ENCODE measurements at places on chromosomes 12 and 14.

GRCh38 chr12:124009781-124010180 is 36.8 kb downstream of the ZNF664 start:
- no peak for DNase-seq

DNA sequence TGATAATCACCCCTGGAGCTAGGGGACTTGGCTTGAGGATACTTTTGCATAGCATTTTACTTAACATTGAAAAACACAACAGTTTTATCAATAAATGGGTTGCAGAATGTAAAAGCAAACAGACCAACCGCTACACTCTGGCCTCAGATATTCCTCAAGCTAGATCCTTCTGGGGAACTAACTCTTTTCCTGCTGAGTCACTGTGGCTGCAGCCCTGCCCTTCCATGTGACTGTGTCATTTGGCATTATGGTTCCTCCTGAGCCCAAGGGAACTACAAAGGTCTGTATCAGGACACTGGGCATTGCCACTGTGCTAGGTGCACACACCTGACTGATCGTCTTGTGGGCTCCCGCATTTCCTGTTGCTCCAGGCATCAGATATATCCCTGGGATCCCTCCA is 56.6 kb downstream of the TTC9 start:
- DNase-seq, result no peak

DNA sequence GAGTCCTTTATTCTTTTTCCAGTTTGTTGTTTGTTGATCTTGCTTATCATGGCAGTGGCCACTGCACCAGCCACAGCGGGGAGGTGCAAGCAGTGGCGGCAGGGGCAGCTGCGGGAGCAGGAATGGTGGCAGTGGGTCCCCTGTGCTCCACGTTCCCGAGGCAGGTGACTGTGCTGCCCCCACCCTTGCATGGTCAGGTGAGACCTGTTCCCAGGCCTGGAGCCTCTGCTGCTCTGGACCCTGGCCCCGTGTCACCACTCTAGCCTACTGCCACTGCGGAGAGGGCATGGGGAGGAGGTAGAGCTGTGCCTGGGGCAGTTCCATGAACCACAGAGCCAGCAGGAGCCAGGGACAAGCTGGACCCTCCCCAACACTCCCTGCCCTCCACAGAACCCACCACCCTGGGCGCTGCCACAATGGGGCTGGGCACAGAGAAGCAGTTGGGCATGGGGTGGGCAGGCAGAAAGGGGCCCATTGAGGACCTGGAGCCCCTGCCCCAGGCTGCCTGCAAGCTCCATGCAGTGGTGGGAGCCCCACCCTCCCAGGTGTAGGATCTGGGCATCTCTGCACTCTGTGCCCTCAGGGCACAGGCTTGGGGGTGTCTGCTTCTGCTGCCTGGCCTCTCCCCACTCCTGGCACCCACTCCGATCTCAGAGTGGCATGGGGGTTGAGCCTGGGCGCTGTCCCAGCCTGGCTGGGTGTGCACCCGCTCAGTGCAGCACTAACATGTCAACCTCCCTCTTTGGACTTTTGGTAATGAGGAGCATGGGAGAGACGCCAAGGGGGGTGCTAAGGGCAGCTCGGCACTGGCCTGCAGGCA is 23.1 kb upstream of the WDR20 start:
- DNase-seq, result no peak

GRCh38 chr14:90455100-90455571 is 58.3 kb downstream of the CALM1 start:
- no peak for DNase-seq

DNA sequence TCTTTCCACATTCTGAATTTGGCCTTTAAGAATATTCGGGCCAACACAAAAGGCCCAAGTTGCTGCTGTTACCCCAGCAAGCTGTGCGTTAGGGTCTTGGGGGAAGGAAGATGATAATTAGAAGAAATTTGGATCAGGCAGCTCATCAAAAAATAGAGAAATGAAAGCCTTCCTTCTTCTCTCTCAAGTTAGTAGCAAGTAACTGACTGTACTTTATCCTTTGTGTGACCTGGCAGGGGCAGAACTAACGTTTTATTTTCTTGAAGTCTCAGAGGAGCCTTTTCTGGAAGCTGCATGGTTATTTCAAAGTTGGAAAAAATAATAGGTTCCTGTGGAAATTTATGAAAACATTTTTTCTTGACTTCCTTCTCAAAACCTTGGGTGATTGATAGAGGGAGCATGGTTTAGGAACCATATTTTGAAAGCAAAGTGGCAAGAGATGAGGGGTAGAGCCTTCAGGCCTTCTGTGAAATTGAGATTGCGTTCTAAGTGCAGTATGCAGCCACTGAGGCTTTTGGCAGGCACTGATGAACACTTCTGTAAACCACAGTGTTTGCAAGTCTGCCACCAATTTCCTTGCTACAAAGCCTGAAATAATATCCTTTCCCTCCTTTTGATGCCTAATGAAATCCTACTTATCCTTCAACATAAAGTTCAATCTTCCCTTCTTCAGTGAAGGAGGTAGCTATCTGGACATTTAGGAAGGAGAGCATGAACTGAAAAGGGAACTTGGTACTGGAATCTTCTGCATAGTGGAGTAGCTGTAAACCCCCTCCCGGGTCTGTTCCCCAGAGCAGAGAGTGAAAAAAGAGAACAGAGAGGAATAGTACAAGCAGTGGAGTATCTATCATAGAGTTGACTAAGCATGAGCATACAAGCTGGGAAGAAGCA is 123.2 kb downstream of the FGD4 start:
- no peak for DNase-seq

DNA sequence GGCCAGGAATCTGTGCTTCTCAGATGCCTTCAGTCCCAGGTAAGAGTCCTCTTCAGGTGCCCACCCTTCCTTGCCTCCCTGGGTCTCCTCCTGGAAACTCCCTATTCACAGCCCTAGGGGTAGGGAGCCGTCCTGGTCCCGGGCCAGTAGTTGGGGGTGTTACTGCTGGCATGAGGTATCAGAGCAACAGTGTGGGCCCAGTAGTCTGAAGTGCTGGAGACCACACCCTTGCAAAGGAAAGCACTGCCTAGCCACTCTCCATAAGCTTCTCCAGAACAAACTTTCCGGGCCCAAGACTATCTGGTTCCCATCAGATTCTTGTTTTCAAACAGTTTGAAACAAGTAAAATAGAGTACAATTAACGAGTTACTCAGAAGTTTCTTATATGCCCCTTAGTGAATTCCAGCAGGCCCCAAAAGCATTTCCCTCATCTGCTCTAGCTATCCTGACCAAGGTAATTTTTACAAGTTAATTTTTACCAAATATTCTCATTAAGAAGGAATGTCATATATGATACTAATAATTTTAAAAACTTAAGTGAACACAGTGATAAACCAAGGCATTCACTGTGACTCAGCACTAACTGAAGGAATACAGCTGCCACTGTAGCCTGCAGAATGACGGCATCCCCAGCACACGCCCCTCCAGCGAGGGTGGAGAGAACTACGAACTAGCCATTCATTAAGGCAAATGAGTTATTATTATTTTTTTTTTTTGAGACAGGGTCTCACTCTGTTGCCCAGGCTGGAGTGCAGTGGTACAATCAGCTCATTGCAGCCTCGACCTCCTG is 49.4 kb downstream of the MOK start:
- DNase-seq, result no peak

DNA sequence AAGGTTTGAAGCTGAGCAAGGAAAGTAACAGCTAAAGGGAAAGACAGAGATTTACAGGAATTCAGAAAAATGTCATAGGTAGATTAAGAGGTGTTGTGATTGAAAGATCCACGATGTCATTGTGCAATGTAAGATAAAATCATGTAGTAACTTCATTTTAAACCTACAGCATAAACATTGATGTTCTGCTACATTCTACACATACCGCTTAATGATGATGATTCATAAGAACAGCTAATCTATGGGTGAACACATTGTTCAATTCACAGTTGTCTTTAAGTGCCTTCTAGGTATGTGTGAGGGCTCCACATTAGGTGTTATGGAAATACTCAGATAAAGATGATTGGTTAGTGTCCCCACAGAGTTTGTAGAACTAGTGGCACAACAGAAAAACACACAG is 170.9 kb downstream of the GRIP1 start:
- no peak for DNase-seq

GRCh38 chr14:100312877-100313400 is 6.7 kb upstream of the SLC25A29 start:
- DNase-seq, result no peak

- DNase-seq, result no peak
Measured at GRCh38 chr12:3129301-3130056, 52.3 kb downstream of the TSPAN9 start.

DNA sequence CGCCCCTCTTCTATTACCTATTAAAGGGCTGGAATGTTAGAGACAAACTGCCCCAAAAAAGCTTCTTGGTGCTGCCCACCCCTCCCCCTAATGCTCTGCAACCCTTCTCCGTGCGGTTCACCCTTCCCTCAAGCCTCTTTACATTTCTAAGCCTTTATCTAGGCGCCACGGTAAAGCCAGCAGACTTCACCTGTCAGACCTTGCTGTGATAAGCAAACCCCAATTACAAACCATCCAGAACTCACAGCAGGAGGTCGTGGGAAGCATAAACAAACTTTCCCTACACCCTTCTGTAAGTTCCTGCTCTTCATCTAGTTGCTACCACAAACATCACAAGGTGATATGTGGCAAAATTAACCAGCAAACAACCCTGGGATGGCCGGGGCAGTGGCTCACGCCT is 56.8 kb downstream of the MOK start:
- no peak for DNase-seq

GRCh38 chr12:108630481-108631207 is 3.0 kb downstream of the SELPLG start:
- no peak for DNase-seq

DNA sequence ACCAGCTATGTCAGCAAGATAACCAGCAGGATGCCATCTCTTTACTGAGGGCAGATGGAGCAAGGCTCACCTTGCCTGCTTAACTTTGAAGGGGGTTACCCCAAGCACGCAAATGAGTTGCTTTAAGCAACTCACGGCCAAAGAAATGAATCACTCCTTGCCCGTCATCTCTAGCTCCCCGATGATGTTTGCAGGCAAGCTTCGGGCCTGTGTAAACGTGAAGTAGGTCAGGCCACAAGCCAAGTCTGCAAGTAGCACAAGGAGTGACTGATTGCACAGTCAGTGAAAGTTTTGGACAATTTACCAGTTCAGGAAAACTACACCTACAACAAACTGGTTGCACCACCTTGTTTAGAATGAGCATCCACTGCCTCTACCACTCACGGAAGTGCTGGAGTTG is 699.7 kb upstream of the TBX3 start:
- DNase-seq, result peak; percentile 7

GRCh38 chr14:76250302-76250701 is 98.6 kb downstream of the GPATCH2L start:
- DNase-seq, result no peak

GRCh38 chr12:1611803-1612572 is 17.0 kb upstream of the WNT5B start:
- no peak for DNase-seq

GRCh38 chr12:58443273-58443980 is 476.9 kb downstream of the LRIG3 start:
- DNase-seq, result no peak

DNA sequence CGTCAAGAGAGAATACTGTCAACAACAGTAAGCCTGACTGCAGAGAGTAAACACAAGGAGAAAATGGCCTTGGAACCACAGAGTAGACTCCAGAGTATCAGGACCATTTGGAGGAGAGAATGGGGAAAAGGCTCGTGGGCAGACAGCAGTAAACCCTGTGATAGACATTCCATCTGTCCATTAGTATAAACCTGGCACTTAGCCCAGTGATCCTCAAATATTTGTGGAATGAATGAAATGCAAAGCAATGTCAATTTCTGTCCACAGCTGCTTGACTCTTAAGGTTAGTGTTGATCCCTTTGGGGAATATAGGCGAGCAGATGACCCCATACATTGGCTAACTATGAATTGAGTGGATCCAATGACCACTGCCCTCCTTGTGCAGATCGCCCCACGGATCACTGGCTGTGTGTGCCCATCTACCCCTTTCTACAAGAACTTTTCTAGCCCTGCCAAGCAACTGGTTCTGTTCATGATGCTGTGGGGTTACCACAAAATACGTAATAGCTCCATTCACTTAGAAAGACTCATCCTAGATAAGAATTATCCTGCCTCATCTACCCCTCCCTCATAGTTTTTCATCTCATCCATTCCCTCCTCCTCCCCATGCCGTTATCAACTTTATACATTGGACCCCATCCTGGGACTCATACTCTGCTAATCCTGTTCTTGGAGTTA is 846.8 kb downstream of the NRXN3 start:
- DNase-seq, result no peak

DNA sequence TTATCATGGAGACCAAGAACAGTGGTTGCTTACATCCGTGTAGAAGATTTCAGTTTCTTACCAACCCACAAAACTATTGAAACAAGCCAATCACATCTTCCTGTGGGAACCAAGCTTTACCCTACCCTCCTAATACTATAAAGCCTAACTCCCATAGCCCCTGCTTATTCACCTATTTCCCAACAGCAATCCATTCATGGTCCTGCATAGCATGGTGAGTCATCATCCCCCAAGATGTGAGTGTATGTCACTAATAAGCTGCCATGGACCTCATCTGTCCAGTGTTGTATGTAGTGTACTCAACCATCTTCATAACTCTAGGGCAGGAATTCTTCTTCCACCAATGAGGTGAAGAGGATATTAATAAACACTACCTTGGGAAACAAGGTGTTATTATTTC is 1620.4 kb upstream of the FLRT2 start:
- no peak for DNase-seq

DNA sequence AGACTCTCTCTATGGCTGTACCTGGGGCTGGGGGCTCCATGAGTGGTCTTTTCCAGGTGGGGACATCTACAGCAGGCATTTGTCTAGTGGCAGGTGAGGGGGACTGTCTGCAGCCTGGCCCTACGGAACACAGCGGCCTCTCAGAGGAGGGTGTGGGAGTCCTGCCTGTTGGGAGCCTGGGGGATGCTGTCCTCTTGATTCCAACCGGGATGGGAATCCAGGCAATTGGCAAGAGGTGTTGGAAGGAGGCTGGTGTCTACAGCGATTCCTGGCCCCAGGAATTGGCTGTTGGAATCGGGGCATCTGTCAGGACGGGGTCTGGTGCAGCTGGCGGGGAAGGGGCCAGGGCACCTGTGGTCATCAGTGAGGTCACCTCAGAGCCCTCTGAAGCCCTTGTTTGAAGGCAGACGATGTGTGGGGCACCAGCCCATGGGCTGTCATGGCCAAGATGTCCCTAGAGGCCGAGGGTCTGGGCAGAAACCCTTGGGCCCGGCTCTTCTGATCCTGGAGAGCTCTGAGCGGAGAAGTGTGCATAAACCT is 386.3 kb downstream of the TMEM121 start:
- no peak for DNase-seq

DNA sequence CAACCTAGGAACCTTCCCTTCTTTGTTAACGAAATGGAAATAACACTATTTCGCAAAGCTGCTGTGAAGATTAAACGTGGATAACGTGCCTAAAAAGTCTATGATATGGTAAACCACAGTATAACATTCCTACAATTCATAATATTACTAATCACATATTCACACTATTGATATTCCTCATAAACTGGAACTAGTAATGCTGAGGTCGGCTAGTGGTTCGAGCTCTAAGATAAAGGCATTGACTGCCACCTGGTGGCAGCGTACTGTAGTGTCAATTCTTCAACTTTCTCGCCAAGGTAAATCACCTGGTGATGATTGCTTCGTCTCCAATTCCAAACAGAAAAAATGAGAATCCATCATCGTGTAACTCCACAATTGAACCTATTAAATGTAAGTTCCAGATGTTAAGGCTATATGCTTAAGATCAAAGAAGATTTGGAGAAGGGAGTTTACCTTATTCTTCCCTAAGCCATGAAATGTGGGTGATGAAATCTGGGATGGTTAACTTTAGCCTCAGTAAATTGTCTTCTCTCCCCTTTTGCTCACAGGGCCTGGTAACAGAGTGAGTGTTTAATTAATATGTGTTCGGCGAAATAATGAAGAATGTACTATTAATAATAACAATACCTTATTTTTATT is 197.5 kb upstream of the TMEM132C start:
- DNase-seq, result peak; percentile 22
